ENCODE measurements at places on chromosomes 11 and 22.

GRCh38 chr11:103749158-103749557 is 287.3 kb upstream of the DDI1 start:
- no peak for DNase-seq

- DNase-seq, result no peak
These were observed 17.7 kb downstream of the TNKS1BP1 start for GRCh38 chr11:57306940-57307565.

GRCh38 chr11:6620636-6621035 is 1.4 kb upstream of the TPP1 start:
- DNase-seq, result no peak

DNA sequence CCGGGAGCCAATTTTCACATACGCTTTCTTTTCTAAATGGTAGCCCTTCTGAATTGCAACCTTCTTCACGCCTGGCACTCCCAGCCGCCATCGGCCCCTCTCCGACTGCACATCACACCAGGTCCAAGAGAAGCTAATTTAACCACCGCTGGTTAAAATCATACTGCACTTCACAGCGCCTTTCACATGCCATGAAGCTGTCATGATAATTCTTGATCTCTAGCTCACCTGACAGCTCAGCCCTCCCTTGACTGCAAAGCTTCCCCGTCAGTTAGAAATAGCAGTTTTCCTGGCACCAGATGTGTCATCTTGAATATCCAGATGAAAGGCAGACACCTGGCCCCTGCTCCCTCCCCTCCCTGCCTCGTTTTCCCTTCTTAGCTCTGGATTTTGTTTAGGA is 101.4 kb downstream of the ARL14EP start:
- no peak for DNase-seq

GRCh38 chr11:86179646-86180064 is 64.9 kb upstream of the EED start:
- DNase-seq, result no peak

DNA sequence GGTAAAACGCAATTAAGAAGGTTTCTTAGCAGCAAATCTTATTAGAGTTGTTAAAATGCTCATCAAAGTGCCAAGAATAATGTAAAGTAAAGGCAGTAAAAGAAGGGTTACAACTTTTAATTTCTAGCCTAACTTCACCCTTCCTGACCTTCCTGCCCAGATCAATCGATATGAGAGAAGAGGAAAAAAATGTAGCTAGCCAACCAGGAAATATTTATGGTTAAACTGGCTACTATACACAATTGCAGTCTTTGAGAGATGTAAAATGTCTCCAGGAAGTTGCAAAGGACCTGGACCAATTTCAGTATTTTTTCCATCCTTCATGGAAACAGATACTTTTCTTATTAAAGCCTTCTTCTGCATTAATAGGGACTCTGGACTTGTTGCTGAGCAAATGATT is 141.8 kb upstream of the CCDC90B start:
- no peak for DNase-seq

- DNase-seq, result no peak
These were observed 23.2 kb downstream of the MFNG start for GRCh38 chr22:37462983-37463382.
